Frontal cortex (tissue), 4 donors: ENCODE measurements at places on chromosomes 7 and 10.
A peak's percentile ranks its signal among the peaks of the same experiment; 100 is the strongest.

GRCh38 chr7:148253629-148254028 lies 336.9 kb upstream of the C7orf33 start:
- no peak for DNase-seq

GRCh38 chr7:22559829-22560489 lies 60.0 kb upstream of the STEAP1B start:
- DNase-seq: peak; percentile 48

- DNase-seq: no peak
Observed at GRCh38 chr10:42987121-42987541, 89.7 kb upstream of the RET start.

DNA sequence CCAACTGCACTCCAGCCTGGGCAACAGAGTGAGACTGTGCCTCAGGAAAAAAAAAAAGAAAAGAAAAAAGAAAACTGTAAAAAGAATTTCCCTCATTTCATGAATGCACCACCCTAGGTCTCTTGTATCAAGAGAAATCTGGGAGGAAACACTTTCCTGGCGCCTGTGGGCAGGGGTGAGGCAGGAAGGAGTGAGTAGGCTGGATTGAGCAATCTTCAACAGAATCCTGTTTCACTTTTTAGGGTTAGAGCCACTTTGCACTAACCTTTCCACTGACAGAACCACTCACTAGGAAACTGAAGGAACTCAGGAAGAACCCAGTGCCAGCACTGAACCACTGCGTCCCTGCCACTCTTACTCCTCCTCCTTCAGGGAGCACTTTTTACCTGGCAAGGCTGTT lies 282.1 kb downstream of the CCDC3 start:
- DNase-seq: no peak

- DNase-seq: no peak
Observed at GRCh38 chr7:85220023-85220422, 33.2 kb upstream of the SEMA3D start.

- no peak for DNase-seq
Observed at GRCh38 chr7:134694299-134694698, 47.6 kb downstream of the BPGM start.

GRCh38 chr10:109904397-109904796 lies 18.9 kb downstream of the XPNPEP1 start:
- no peak for DNase-seq

GRCh38 chr10:11150231-11150731 lies 132.6 kb downstream of the CELF2 start:
- no peak for DNase-seq

DNA sequence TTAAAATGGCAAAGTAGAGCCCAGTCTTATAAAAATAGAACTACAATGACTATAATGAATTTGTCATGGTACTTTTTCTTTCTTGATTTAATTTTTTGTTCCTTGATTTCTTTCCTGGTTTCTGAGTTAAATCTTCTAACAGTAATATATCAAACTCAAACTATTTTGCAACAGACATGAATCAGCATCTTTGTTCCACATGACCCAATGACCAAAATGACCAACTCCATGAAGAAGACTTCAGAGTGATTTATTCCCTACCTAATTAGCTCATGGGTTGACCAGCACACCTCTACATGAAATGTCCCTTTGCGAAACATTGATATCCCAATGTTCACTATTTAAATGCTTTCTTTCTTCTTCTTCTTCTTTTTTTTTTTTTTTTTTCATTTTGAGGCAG lies 30.9 kb downstream of the NMT2 start:
- no peak for DNase-seq

GRCh38 chr7:146249272-146249671 lies 132.7 kb downstream of the CNTNAP2 start:
- DNase-seq: no peak

GRCh38 chr10:128062881-128063563 lies 63.2 kb downstream of the MKI67 start:
- DNase-seq: no peak

GRCh38 chr10:3034616-3035015 lies 32.7 kb upstream of the PFKP start:
- no peak for DNase-seq

- no peak for DNase-seq
Observed at GRCh38 chr10:130761788-130762301, 549.7 kb downstream of the TCERG1L start.

- DNase-seq: no peak
Observed at GRCh38 chr10:9643782-9644181, 1373.9 kb upstream of the CELF2 start.

DNA sequence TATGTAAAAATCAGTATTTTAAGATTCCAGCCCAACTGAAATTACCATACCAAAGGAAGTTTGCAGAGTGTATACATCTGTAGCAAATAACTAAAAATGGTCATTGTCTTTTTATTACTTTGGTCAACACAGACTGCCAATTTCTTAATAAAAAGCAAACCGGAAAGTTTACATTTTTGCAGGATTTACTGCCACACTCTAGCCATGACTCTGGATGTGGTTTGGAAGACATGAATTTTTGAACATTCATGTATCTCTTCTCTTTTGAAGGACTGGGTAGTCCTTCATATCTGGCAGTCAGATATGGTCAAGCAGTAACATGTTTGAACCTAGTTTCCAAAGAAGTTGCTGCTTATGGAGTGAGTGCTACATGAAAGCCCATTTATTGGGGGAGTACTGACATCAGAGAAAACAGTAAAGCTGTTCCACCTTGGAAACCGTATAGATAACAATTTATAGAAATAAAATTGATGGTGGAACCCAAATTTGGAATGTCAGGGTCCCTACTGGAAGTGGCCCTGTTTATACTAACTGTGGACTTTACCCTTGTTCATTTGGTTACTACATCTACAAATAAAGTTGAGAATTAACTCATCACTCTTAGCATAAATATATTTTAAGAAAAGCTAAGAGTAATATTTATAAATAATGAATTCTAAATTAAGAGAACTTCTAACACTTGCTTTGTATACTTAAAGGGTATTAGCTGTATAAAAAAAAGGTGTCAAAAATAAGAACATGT lies 84.6 kb downstream of the ZMYND11 start:
- DNase-seq: no peak

DNA sequence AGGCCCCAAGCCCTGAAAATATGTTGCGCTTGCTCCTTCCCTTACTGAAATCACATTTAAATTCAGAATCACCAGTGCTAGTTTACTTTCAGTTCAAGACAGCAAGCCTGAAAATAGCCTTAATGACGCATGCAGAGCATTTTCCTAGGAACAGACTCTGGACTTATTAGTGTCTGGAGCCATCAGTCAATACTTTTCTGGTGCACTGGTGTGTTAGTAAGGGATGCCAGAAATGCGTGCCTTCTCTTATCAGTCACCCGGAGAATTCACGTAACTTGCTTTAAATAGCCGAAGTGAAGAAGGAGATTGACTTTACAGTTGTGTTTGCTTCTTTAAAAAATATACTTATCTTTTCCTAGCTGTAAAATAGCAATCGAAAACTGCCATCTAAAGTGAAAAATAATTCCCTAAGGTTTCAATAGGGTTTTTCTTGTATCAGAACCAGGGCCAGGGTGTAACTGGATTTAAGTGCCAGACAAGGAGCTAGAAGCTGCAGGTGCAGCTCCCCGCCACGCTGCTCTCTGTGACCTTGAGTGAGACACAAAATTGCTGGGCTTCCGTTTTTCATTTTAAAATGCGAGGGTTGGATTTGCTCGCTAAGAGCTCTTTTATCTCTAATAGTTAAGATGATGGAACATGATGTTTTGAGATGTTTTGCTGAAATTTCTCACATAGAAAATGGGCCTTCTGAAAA lies 177.8 kb downstream of the NSUN6 start:
- DNase-seq: no peak
